ENCODE measurements at places on chromosomes 7 and 10.

- DNase-seq: no peak
Measured at GRCh38 chr10:773562-774161, 84.2 kb upstream of the DIP2C start.

- no peak for DNase-seq
Measured at GRCh38 chr10:19628767-19629560, 187.3 kb upstream of the PLXDC2 start.

DNA sequence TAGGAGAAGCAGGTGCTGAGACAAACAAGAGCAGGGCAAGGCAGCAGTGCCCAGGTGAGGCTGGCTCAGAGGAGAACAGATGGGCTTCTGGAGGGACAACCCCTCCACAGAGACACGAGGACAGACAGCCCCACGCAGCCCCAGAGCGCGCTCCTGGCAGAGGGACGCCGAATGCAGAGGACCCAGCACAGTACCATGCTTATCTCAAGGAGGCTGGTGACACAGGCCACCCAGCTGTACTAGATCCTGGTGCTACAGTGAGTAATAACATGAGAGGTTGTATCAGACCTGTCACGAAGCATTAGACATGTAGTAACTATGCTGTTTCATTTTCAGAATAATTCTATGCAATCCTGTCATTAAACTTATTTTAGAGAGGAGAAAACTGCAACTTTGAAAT lies 60.4 kb upstream of the NCAPG2 start:
- DNase-seq: peak; percentile 35

DNA sequence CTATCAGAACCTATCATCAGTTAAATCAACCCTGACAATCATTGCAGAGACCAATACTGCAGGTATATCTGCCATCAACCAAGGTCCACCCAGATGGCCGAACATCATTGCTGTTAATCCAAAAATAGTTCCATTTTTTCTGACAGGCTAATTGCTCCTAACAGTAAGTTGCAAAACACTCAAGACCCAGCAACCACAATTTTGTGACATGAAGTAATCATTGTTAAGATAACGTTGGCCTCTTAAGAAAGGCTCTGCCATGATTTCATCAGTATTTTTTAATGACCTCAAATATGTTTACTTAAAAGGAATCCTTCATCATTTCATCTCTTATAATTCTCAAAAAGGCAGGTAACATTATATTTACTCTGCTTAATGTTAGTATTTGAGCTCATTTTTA lies 553.4 kb upstream of the POM121L12 start:
- DNase-seq: no peak

GRCh38 chr10:71217266-71218045 lies 5.1 kb downstream of the UNC5B start:
- no peak for DNase-seq

- no peak for DNase-seq
Measured at GRCh38 chr10:65491799-65492198, 1434.0 kb upstream of the LRRTM3 start.

DNA sequence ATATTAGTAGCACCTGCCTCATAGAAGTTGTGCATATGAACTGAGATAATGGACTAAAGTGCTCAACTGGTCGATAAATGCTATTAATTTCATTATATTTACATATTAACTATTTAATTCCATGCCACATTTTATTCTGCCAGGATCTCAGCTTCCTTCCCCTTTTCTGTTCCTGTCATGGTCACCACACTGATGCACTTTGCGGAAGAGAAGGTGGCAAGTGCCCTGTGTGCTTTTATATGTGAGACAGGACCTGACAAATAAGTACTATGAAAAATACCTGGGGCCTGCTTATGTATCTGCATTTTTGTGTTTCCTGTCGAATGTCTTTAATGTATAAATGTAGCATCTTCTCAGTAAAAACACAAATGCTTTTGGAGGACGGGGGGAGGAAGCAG lies 12.2 kb downstream of the ATP6V0E2 start:
- no peak for DNase-seq

DNA sequence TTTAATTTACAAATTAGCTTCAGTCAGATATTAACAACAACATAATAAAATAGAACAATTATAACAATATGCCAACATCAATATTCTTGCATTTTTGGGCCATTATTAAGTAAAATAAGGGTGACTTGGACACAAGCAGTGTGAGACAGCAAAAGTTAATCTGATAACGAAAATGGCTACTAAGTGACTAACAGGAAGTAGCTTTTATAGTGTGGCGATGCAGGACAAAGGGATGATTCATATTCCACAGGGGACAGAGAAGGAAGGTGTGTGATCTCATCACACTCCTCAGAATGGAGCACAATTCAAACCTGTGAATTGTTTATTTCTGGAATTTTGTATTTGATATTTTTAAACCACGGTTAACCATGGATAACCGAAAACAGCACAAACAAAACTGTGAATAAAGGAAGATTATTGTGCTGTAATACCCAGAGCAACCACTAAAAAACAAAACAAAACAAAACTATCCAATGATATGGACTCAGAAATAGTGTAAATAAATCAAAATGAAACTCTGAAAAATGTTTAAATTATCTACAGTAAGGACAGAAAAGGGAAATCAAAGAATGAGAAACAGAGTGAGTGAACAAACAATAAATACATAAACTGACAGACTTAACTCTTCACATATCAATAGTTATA lies 66.9 kb upstream of the TFEC start:
- DNase-seq: no peak

DNA sequence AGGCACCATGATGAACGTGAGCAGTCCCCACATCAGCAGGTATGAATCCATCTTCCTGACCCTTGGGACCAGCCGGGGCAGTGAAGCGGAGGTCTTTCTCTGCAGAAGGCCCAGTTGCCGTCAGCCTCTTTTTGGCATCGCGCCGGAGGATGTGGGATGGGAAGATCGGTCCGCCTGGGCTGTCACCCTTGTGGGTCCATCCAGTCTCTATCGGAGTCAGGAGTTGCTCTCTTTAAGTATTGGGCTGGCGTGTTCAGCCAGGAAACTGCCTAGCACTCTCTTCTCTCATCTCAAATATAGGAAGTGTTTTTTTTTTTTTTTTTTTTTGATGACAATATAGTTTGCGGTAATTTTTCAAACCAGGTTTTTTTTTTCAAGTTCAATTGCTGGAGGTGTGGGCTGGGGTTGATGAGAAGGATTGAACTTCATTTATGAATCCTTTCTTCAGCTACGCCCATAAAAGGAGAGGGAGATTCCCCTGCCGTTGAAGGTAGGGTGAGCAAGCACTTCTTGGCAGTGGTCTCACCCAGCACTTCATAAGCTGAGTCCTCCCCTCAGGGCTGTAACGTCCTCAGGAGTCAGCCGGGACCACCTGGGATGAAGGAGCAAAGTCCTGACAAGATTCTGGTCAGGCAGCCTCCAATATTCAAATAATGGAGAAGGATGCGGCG lies at the start of gene IL2RA:
Gene IL2RA, minus strand, starts transcription at position 267 of the 671 bp plus-strand sequence. Its CDS starts 216 bp downstream, at position 51.
- DNase-seq: peak; percentile 93

GRCh38 chr7:106518239-106518638 lies 142.7 kb downstream of the CCDC71L start:
- no peak for DNase-seq

DNA sequence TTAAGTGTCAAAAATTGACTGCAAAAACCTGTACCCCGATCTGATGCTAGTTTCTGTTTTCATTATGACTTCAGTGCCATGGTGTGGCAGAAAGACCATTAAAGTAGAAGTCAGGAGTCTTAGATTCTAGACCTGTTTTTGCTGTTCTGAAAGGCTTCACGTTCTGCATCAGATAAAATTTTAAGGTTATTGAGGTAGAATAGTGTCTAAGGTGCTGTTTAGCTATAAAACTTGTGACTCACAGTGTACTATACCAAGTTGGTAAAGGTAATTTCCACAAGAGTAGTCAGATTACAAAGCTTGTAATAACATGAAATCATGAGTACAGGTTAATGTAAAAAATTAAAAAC lies 38.6 kb downstream of the ZNRF2 start:
- DNase-seq: peak; percentile 73

- DNase-seq: no peak
Measured at GRCh38 chr10:17662193-17663138, 18.5 kb downstream of the STAM start.

GRCh38 chr7:92020636-92021035 lies 80.0 kb downstream of the AKAP9 start:
- no peak for DNase-seq

GRCh38 chr7:158186406-158186805 lies 401.2 kb downstream of the PTPRN2 start:
- no peak for DNase-seq

DNA sequence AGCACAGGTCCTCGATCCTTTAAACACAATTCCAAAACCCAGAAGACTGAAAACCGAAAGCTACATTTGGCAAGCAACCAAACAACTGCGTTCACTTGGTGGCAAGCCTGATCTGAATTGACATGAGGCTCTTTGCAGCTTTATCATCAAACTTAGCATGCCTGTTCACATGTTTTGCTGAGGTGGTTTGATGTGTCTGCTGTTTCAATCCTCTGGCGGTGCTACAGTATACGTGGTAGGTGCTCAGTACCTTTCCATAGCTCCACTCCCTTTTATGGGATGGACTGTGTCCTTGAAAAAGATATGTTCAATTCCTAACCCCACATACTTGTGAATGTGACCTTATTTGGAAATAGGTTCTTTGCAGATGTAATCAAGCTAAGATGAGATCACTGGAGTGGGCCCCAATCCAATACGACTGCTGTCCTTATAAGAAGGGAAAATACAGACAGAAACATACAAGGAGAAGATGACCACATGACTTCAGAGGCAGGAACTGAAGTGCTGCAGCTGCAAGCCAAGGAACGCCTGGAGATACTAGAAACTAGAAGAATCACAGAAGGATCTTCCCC lies 33.4 kb downstream of the CCDC6 start:
- DNase-seq: no peak

GRCh38 chr10:67776371-67776770 lies 61.6 kb downstream of the DNAJC12 start:
- no peak for DNase-seq

DNA sequence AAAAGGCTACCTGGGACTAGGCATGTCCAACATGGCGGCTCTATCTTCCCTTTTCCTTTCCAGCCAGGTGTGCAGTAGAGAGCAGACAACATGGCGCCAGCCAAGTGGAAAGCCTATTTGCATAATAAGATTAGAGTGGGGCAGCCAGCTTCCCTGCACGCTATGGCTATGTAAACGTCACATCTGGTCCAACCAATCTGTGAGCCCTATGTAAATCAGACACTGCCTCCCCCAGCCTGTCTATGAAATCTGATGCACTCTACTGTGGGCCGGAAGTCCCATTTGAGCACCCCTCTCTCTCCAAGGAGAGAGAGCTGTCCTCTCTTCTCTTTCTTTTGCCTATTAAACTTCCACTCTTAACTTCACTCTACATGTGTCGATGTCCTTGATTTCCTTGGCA lies 984.9 kb upstream of the AUTS2 start:
- no peak for DNase-seq

DNA sequence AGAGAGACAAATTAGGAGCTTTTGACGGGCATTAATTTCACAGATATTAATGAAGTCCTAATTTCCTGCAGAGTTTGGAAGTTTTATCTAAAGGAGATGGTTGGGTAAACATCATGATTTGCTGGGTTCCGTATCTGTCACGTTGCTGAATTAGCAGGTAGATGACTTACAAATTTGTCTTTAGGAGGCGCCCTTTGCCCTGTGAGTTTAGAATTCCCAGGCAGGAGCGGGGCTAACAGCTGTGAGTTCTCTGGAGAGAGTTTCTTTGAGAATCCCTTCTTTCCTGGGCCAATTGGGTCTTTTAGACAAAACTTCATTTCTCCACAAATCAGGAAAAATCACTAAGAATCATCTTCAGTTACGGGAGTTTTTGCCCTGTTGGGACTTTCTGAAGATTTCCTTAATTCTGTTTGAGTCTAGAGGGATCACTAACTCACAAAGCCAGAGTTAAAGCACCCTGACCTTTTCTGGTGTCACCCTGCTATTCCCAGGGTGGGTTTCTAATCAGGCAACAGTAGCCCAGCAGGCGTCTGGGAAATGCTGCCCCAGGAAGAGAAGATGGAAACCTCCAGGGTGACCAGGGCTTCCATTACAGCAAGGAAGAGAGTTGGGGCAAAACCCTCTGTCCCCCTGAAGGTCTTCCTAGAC lies 63.7 kb downstream of the PRKCQ start:
- DNase-seq: no peak

DNA sequence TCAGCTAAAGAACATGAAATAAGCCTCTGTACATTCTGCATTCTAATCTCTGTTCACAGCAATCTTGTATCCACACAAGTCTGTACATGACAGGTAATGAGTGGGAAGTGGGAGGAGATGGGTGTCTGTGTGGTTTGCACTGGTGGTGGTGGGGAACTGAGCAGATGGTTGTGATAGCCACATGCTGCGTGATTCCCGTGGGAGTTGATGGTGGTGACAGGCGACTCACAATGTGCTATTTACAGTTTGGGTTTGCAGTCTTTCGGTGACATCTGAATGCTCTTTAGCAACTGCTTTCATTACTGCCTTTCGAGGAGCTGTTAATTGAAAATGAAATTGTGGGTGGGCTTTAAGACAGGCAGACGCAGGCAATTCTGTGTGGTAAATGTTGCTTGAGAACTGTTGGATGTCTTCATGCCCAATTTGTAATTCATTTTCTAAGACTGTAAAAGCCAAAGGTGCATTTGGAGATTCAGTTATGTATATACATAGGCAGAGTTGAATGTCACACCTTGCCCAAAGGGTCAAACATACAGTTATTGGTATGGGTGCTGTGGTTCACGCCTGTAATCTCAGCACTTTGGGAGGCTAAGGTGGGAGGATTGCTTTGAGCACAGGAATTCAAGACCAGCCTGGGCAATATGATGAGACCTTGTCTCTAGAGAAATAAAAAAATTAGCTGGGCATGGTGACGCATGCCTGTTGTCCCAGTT lies 308.2 kb downstream of the AUTS2 start:
- DNase-seq: no peak

DNA sequence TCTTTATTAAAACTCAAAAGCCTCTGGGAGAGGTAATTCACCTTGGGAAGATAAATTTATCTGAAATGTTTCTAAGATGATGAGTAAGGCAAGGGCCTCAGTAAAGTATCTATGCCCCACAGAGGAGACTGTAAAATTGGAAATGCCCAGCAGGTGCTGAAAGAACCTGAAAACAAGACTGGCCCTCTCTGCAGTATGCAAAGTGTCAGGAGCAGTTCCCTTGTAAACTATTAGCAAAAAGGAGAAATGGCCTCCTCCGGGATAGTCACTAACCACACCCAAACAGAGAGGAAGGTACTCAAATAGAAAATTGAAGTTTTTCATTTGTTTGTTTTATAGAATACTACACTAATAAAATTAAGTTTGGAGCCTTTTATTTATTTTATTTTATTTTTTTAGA lies 81.2 kb downstream of the FZD1 start:
- no peak for DNase-seq
